ENCODE measurements at places on chromosomes 11 and 22.

- DNase-seq = no peak
These were observed 76.7 kb downstream of the PPFIBP2 start for GRCh38 chr11:7590529-7590928.

DNA sequence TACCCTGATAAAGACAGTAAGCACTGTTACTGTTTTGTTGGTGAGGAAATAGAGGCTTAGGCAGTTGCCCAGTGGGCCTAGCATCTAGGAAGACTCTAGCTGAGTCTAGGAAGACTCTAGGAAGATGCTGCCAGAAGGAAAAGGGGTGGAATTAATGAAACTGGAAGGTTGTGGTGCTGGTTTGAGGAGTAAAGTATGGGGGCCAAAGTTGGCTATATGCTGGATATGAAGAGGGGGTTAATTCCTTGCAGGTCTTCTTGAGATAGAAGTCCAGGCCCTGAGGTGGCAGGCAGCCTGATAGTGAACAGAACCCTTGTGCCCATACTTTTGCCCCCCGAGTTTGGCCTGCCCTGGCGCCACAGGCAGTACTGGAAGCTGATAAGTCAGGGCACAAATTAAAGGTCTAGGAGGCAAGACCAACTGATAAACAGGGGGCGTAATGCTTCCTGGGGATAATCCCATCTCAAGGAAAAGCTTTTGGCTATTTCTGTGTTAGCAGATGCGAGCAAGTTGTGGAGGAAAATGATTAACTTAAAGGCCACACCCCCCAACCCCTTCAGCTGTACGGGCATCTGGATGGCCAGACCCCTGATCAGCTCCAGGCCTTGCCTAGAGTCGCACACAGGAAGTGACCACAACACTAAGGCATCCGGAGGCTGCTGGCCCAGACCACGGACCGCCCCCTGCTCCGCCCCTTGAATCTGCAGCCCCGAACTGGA lies 3.1 kb downstream of the ILK start:
- DNase-seq = no peak

- DNase-seq = no peak
These were observed 49.1 kb upstream of the LYVE1 start for GRCh38 chr11:10617551-10617950.

- no peak for DNase-seq
These were observed 166.0 kb downstream of the KIRREL3 start for GRCh38 chr11:126834573-126834972.

DNA sequence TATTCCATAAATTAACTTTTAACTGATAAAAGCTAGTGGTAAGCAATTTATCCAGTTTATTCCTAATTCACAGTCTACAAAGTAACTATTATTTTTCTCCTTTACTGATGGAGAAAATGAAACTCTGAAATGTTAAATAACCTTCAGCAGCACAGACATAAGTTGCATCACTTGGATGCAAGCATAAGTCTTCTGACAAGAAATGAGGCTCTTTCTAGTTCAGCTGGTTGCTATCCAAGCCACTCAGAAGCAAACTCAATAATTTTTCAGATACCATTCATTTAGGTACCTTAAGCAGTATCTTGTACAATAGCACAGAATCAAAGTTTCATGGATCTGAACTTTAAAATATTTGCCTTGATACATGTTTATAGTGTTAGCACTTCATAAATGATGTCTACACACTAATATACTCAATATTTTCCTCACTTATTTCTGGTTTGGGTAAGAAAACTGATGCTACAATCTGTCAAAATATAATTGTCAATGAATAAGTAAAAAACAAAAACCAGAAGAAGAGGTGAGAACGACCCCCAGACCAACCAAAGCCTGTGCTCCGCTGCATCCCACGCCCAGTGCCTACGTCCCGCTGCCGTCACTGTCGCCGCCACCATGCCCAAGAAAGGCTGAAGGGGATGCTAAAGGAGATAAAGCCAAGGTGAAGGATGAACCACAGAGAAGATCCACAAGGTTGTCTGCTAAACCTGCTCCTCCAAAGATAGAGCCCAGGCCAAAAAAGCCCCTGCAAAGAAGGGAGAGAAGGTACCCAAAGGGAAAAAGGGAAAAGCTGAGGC lies 18.1 kb downstream of the FAM168A start:
- DNase-seq = no peak

- no peak for DNase-seq
These were observed 1.9 kb downstream of the TMA7B start for GRCh38 chr22:39962071-39962470.

DNA sequence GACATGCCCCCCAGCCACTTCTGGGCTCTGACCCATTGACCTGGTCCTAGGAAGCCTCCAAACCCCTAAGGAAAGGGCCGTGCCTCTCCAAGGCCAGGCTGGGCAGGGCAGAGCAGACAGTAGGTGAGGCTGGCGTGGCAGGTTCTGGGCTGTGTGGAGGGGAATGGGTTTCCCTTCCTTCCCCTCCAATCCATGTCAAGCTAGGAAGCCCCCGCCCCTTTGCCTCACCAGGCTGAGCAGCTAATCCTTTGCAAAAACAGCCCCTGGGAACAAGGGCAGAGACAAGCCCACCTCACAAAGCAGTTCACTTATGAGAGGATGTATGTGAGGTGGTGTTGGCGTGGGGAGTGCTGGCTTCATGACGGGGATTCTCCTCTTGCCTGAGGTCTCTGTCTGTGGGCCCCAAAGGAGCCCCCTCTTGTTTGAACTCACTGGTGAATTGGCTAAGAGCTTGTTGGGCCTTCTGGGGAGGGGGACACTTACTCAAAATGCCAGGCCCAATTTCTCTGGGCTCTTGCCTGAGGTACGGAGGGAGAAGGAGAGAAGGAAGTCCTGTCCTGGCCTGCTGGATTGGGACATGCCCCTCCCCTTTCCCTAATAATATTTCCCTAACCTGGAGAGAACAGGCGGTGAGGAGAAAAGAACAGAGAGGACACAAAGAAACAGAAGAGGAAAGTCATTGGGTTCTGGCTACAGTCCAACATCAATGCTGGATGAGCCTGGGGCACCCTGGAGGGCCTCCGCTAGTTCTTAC lies 1.6 kb upstream of the TRIM29 start:
- DNase-seq = no peak

DNA sequence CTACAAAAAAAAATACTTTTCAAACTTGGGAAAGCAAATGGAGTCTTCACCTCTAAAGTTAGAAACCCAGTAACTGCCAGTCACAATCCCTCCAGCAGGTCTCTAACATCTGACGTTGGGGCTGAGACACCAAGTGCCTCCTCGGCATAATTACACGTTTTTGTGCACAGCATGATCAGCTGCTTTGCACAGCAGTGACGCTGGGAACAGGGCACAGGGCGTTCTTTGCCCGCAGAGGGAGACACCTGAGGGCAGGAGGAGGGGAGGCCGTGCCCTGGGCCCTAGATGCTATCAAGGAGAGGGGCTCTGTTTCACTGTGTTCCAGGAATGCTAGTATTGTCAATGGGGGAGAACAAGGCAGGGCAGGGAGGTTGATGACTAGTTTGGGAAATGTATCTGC lies 120.1 kb downstream of the PARVA start:
- DNase-seq = no peak

DNA sequence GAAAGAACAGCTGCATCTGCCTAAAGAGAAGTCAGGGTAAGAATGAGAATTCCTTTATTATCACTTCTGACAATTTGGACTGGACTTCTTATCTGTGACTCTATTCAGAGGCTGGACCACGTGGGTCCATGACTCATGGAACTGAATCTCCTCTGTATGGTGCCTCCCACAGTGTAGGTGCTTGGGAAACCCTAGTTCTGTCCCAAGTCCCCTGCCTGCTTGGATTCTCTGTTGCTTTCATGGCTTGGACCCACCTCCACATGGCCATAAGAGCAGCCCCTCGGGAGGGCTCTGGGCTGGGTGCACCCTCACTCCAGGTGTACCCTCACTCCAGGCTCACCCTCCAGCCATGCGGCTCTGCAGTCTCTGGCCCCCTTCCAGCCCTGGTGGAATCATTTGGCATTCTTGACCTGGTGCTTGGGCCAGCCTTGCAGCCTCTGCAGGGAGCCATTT lies 153.4 kb downstream of the CACNA1I start:
- no peak for DNase-seq

DNA sequence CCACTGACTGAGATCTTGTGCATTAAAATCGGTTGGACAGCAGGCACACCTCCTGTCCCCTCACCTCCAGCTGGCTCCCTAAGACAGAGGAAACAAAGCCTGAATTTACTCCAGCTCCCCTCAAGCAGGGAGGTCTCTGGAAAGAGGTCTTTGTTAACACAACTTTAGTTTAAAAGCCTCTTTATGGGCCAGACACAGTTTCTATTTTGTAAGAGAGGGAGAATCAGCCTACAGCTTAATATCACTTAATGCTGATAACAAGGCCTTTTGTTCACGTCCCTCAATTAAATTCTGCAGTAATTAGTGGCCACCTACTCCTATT lies 36.3 kb downstream of the PLEKHA7 start:
- DNase-seq = no peak

GRCh38 chr22:39026509-39027150 lies 5.7 kb downstream of the APOBEC3D start:
- no peak for DNase-seq

All from activated CD4-positive, alpha-beta T cell treated with anti-CD3 and anti-CD28 coated beads, Interleukin-2, amount 50 U/mL, for 4 hours (primary cell).